Stimulated activated CD4-positive, alpha-beta T cell treated with anti-CD3 and anti-CD28 coated beads, Interleukin-2, amount 100 ng/mL, for 4 hours (primary cell): ENCODE measurements at places on chromosomes 13 and 19.

GRCh38 chr13:89310943-89311672, 1639.9 kb downstream of the SLITRK5 start:
- no peak for DNase-seq

- DNase-seq: no peak
Observed at GRCh38 chr13:111385183-111385857, 64.9 kb downstream of the TEX29 start.

GRCh38 chr13:24040835-24041234, 119.7 kb upstream of the SPATA13 start:
- DNase-seq: no peak

- no peak for DNase-seq
Observed at GRCh38 chr19:30091456-30091855, 149.4 kb downstream of the URI1 start.

DNA sequence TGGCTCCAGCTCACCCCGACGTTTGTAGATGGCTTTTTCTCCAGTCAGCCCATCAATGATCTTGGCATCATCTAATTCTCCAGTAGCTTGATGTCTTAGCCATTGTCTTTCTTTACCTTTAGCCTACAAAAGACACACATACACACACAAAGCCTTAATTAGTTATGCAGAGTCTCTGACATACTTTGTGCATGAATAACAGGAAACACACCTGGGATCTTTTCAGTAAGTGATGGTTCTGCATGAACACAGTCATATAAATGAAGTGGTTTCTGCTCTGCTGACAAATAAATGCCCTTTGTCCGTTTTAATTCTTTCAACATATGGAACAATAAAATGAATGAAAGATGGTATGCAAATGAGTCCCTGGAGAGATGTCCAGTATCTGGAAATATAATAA, 133.3 kb downstream of the RGCC start:
- DNase-seq: no peak

GRCh38 chr13:81211713-81212112, 870.8 kb upstream of the SPRY2 start:
- DNase-seq: no peak

DNA sequence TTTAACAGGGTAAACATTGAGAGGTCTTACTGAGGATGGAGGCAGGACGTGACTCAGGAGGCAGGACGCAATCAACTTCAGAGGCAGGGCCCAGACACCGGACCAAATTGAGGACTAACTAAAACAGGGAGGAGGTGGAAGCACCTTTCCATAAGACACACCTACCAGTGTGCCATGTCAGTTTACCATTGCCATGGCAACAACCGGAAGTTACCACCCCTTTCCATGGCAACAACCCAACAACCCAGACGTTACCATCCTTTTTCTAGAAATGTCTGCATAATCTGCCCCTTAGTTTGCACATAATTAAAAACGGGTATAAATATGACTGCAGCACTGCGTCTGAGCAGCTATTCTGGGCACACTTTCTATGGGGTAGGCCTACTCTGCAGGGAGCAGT, 53.5 kb upstream of the SOX21 start:
- no peak for DNase-seq

- no peak for DNase-seq
Observed at GRCh38 chr19:48768994-48769713, 13.8 kb downstream of the FGF21 start.

GRCh38 chr13:52003541-52003940, 7.7 kb downstream of the ATP7B start:
- DNase-seq: no peak

GRCh38 chr19:48874303-48875135, 2.3 kb downstream of the PPP1R15A start:
- DNase-seq: no peak

GRCh38 chr19:7907122-7907521, 3.4 kb downstream of the MAP2K7 start:
- no peak for DNase-seq

DNA sequence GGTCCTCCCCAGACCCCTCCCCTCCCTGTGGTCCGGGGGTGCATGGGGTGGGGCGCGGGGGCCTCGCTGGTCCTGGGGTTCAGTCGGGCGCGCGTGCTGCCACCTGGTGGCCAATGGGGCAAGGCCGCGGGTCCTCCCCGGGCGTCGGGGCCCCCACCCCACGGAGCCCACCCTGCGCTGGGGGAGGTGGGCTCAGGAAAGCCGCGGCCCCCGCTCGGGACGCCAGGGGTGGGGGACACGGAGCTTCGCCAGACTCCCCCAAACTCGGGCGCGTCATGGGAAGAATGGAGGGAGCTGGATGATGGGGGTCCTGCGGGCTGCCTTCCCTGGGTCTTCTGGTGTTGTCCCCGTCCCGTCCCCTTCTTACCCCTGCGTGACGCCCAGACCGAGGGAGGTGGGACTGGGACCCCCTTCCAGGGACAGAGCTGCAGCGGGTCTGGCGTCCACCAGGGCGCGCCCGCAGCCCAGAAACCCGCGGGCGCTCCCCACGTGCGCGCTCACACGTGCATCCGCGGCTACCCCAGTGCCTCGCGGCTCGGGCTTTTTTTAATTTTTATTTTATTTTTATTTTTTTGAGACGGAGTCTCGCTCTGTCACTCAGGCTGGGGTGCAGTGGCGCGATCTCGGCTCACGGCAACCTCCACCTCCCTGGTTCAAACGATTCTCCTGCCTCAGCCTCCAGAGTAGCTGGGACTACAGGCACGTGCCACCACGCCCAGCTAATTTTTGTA, 19.8 kb upstream of the TCF3 start:
- DNase-seq: peak; percentile 48

DNA sequence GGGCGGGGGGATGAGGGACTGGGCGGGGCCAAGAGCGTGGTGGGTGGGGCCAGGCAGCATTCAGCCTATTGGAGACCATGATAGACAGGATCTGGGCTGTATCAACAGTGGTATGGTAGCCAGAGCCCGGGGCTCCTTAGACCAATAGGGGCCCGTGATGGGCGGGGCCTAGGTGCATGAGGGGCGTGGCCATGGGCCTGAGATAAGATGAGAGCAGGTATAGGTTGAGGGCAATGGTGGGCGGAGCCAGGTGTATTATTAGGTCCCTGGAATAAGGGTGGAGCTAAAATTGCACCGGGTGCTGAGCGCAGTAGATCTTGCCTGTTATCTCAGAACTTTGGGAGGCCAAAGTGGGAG, 5.3 kb downstream of the ABCA7 start:
- DNase-seq: no peak

GRCh38 chr13:47332149-47332548, 435.3 kb upstream of the HTR2A start:
- DNase-seq: no peak

GRCh38 chr13:40781717-40782116, 7.7 kb upstream of the SLC25A15 start:
- DNase-seq: no peak

DNA sequence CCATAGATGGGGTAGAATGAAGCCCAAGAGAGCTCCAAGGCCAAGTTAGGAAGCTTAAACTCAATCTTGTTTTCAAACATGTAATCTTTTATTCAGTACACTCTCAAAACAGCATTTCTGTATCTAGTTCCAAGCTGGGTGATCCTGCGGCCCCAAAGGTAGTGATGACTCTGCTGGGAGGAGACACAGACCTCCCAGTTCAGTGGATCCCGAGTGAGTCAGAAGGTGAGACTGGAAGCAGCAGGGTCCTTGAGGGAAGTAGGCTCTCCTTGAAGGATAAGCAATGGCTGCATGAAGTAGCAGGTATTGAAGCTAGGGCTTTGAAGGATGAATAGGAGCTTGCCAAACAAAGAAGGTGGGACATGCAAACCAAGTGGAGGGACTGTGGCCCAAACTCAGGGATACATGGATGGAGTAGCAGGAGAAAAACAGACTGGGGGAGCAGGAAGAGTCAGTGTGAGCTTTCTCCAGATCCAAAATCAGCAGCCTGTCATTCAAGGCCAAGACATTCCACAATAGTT, 9.6 kb downstream of the TINCR start:
- no peak for DNase-seq

- DNase-seq: no peak
Observed at GRCh38 chr19:46068345-46069258, 27.8 kb upstream of the IGFL4 start.

- DNase-seq: no peak
Observed at GRCh38 chr13:24267274-24267673, 42.1 kb upstream of the C1QTNF9 start.

GRCh38 chr13:97228850-97229521, 6.9 kb downstream of the MBNL2 start:
- DNase-seq: no peak

- DNase-seq: no peak
Observed at GRCh38 chr13:75801388-75801945, 165.3 kb downstream of the LMO7 start.

- no peak for DNase-seq
Observed at GRCh38 chr13:39483326-39483725, 119.7 kb downstream of the LHFPL6 start.

- no peak for DNase-seq
Observed at GRCh38 chr19:14533450-14533849, 4.1 kb downstream of the TECR start.

DNA sequence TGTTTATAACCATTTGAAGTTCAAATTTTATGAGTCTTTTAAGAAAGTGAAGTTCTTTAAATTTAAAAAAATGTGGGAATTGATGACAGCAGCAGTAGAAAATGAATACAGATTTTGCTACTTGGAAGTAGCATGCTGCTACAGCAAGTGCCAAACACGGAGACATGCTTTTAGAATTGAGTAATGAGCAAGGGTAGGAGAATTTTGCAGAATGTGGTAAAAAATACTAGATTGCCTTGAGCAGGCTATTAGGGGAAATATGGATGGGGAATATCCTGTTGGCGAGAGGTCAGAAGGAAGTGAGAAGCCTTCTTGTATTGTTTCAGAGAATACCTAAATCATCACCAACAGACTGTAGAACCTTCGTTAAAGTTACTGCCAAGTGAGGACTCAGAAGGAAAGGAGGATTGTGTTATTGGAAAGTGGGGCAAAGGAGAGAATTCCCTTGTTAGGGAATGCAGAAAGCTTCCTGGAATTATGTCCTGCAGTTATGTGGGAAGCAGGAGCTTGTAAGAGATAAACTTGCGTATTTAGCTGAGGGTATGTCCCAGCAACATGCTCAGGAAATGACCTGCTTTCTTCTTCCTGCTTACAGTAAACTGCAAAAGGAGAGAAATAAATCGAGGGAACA, 32.4 kb upstream of the OXGR1 start:
- no peak for DNase-seq

DNA sequence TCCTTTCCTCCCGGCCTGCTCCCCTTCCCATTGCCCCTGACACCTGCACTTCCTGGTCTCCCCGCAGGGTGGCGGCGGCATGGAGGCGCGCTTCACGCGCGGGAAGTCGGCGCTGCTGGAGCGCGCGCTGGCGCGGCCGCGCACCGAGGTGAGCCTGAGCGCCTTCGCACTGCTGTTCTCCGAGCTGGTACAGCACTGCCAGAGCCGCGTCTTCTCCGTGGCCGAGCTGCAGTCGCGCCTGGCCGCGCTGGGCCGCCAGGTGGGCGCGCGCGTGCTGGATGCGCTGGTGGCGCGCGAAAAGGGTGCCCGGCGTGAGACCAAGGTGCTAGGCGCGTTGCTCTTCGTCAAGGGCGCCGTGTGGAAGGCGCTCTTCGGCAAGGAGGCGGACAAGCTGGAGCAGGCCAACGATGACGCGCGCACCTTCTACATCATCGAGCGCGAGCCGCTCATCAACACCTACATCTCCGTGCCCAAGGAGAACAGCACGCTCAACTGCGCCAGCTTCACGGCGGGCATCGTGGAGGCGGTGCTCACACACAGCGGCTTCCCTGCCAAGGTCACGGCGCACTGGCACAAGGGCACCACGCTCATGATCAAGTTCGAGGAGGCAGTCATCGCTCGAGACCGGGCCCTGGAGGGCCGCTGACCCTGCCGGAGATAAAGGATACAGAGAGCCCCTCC, 1.7 kb downstream of the TRAPPC5 start:
- no peak for DNase-seq

GRCh38 chr19:15466851-15467733, 2.7 kb upstream of the RASAL3 start:
- peak; percentile 56 for DNase-seq

GRCh38 chr13:99013951-99014350, 36.1 kb upstream of the DOCK9 start:
- no peak for DNase-seq

- no peak for DNase-seq
Observed at GRCh38 chr19:31461814-31462539, 112.7 kb upstream of the TSHZ3 start.

DNA sequence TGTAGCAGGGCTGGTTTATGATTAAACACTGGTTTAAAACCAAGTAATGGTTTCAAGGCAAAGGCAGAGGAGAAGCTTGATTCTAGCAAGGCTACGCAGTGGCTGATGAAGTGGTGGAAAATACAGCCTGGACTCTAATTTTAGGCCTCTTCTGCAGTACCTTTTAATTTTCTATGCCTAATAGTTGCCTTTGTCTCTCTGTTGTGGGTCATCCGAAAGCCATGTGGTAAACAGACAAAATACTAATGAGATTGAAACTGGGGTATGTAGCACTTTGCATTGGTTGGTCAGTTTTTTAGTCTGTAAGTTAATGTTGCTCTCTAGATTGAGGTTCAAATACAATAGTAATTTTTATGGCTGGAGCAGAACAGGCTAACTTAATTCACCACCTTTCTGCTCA, 3.3 kb downstream of the LMO7 start:
- DNase-seq: no peak

DNA sequence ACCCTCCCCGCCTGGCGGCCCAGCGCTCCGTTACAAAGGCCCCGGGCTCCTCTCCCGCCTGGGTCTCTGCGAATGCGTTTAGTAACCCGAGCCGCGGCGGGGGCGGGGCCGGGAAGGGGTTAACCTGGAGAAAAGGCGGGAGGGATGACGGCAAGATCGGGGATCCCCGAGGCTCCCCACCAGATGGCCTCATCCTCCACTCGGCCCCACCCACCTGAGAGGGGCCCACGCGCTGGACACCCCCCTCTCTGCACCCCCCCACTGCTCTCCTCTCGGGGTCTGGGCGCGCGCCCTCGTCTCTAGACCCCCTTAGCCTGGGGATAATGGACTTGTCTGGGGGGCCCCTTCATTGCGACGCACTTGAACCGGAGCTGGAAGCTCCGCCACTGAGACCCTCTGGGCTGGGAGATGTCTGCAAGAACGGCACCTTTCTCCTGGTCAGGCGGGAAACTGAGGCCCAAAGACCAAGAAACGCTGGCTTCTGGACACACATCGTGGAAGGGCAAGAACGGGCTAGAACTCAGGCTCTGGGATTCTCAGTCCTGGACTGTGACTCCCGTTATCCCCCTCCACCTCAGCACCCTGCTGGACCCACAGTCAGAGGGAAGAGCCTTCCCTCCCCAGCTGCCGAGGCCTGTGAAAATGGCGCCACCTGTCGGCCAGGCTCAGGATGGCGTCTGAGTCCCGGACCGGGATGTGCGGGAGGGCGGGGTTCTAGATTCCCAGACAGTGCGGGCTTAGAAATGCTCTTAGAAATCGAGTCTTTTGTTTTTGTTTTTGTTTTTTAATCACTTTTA, 2.9 kb upstream of the LTBP4 start:
- DNase-seq: peak; percentile 68

GRCh38 chr13:65606622-65607021, 1623.5 kb downstream of the PCDH9 start:
- no peak for DNase-seq
